Stimulated activated memory B cell treated with anti-CD40 and anti-IgM and Interleukin-4, amounts not matched to agents 10 μg/mL and 1 μg/mL and 100 μg/mL, for 72 hours (primary cell): ENCODE measurements at places on chromosomes 16 and 17.

- peak; percentile 6 for ATAC-seq
Observed at GRCh38 chr16:397135-397661, at the start of gene NME4. TSS of gene NME4 (plus strand) at chr16:397199. CDS start at chr16:397223, 24 bp downstream.

- ATAC-seq, result peak; percentile 73
Observed at GRCh38 chr16:50644729-50645128, 36.4 kb downstream of the SNX20 start.

DNA sequence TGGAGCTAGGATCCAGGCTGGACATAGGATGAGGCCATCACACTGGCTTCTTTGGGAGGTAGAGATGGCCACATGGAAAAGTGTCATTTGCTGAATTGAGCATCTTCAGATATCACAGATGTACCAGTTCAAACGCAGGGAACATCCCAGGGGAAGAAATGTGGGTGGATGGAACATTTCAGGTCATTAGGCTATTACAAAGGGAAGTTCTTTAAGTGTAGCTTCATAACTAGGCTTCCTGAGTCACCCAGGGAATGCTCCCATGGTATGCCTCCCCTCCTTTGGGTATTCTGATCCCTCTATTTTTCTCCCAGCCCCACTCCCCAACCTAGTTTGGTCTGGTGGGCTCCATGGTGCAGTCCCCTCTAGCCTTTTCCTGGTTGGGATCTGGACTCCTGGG lies 69.8 kb upstream of the IRX3 start:
- ATAC-seq, result no peak

DNA sequence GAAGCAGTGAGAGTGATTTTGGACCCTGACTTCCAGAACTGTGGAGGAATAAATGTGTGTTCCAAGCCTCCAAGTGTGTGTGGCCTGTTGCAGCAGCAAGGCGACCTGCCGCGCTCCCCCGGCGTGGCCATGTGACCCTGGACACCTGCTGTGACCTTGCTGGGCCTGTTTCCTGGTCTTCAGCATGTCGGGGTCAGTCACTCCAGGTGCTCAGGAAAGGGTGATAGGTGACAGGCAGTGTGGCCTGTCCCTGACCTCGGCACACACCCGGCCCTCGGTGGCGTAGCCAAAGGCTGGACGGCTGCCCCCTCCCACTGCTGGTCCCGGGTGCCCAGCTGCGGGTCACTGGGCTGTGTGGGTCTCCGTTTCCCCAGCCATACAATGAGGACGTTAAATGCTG lies 31.8 kb upstream of the ZNF469 start:
- ATAC-seq, result no peak

DNA sequence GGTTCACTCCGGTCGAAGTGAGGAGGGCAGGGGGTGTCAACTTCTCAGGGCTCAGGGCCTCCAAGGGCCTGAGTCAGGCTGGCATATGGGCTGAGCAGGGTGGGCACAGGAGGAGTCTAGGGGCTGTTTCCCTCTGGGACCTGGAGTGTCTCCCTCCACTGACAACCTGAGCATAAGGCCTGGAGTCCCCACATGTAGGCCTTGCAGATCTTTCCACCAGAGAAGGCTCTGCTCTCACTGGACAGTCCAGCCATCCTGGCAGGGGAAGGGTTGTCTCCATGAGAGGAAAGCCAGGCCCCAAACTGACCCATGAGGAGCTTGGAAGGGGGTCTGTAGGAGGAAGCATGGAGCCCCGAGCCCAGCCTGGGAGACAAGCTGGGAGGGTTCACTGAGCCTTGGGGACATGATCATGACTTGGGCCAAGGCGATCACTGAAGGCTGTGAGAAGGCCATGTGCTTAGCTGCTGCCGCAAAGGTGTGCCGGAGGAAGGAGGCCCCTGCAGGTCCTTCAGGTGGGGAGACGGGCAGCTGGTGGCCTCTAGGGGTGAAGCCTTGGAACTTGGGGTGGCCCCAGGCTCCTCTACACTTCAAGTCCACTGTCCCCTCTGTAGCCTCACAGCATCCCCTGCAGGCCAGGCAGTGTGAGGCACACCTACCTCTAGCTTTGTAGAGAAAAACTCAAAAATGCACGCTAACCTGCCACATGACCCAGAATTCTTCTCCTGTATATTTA lies 9.9 kb downstream of the CMTM2 start:
- ATAC-seq, result peak; percentile 82

- no peak for ATAC-seq
Observed at GRCh38 chr17:38636054-38636453, 30.3 kb upstream of the SRCIN1 start.

DNA sequence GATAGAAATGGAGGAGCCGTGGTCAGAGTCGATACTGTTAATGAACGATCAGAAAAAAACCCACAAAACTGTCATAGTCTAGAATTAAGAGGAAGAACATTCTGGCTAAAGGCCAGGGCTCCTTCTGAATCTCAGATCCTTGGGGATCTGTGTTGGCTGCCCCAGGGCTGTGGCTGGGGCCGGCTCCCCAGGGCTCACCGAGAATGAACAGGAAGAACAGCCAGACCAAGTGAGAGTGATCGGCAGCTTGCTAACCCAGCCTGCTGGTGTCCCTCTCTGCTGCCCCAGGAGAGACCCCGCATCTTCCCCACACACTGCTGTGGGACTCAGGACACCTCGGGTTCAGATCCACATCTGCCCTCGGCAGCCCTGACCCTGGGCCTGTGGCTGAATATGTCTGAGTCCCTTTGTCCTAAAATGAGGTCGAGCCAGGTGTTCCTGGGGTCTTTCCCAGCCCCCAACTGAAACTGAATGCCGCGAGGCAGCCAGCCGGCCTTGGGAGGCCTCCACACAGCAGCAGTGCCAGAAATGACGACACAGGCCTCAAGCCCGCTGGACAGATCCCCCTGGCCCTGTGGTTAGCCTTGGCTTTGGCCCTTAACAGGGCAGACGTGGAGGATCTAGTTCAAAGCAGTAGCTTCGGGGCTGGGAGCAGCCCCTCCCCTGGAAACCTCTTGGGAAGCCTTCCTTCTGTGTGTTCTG lies 23.9 kb upstream of the CLEC18A start:
- ATAC-seq, result no peak

GRCh38 chr16:84521497-84521770 lies 17.0 kb upstream of the MEAK7 start:
- no peak for ATAC-seq

- no peak for ATAC-seq
Observed at GRCh38 chr17:33209671-33210070, 83.4 kb downstream of the ASIC2 start.

DNA sequence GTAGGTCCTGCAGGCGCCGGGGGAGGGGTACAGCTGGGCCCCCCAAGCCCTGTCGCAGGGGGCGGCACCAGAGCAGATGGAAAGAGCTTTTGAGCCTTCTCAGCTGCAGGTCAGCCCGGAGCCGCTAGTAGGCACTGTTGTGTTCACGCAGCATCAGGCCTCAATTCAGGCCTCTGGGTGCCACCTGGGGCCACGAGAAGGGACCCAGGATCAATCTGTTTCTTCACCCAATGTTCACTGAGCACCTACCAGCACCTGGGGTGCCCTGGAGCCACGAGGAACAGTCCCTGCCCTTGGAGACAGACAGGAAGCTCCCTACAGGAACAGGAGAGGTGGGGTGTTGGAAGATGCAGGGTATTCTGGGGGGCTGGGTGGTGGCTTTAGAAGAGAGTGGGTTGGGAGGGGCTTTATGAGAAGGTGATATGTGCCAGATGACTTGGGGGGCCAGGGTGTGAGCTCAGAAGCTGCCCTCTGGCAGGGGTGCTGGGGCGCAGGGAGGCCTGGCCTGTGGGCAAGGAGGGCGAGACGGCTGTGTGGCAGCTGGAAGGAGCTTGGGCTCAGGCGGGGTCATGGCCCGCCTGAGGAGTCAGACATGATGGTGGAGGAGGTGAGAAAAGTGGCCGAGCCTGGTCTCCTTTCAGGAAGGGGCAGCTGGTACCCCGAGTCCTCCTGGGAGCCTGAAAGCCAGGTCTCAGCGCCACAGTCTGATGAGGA lies 121.9 kb upstream of the GSE1 start:
- ATAC-seq, result no peak

DNA sequence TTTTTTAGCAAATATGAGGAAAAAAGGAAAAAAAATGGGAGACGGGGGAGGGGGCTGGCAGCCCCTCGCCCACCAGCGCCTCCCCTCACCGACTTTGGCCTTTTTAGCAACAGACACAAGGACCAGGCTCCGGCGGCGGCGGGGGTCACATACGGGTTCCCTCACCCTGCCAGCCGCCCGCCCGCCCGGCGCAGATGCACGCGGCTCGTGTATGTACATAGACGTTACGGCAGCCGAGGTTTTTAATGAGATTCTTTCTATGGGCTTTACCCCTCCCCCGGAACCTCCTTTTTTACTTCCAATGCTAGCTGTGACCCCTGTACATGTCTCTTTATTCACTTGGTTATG lies 1.2 kb upstream of the TMEM88 start:
- no peak for ATAC-seq

DNA sequence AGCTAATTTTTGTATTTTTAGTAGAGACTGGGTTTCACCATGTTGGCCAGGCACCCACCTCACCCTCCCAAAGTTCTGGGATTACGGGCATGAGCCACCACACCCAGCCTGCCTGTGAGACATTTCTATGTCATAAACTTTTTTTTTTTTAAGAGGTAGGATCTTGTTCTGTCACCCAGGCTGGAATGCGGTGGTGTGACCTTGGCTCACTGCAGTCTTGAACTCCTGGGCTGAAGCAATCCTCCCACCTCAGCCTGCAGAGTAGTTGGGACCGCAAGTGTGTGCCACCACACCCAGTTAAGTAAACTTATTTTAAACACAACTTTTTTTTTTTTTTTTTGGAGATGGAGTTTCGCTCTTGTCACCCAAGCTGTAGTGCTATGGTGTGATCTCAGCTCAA lies 47.2 kb downstream of the SCNN1G start:
- no peak for ATAC-seq

DNA sequence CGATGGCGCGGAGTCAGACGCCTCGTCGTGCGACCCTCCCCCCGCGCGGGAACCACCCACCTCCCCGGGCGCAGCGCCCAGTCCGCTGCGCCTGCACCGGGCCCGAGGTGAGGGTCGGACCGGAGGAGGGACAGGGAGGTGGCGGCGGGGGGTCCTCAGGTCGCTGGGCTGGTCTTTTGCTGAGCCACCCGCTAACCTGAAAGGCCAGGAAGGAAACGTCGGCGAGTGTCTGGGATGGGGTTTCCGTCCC lies 4.9 kb downstream of the TBX2 start:
- ATAC-seq, result no peak

- ATAC-seq, result no peak
Observed at GRCh38 chr17:6303664-6304063, 131.3 kb downstream of the AIPL1 start.

GRCh38 chr16:27174007-27174406 lies 29.3 kb upstream of the KDM8 start:
- peak; percentile 82 for ATAC-seq

DNA sequence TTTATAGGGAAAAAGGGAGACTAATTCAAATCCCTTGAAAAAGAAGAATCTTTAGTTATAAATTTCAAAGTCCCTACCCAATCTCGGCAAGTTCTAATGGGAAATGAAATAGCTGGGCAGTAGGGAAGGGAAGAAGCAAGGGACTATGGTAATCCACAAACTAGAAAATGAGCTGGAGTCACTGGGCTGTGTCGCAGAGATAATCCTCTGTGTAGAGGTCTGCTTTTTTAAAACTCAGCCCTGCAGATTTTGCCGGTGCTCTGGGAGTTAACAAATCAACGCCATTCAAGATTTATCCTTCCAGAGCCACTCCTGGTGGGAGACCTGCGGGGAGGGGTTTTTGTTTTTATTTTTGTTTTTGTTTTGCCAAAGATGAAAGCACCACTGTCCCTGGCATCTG lies 20.8 kb downstream of the SNX11 start:
- no peak for ATAC-seq

DNA sequence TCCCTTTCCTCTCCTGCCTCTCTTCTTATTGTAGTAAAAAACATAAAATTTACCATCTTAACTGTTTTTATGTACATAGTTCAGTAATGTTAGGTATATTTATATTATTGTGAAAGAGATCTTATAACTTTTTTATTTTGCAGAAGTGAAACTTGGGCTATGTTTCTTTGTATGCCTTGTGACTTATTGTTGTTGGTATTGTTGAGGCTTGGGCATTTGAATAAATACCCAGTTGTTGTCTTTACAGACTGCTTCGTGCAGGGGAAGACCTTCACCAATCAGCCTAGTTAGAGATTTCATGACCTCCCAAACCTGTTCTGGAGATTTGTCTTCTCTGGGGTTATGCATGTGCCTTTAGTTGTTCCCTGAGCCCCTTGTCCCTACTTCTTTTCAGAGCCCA lies 31.9 kb downstream of the REXO5 start:
- peak; percentile 41 for ATAC-seq
